ENCODE measurements at places on chromosomes 12 and 14.

DNA sequence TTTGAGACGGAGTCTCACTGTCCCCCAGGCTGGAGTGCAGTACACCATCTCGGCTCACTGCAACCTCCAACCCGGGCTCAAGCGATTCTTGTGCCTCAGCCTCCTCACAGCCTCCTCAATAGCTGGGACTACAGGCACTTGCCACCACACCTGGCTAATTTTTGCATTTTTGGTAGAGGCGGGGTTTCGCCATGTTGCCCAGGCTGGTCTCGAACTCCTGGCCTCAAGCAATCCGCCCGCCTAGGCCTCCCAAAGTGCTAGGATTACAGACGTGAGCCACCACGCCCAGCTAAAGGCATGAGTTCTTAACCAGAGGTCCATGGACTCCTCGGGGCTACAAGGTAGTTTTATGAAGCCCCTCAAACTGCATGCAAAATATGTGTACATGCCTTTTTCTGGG lies 2.1 kb downstream of the SARNP start:
- no peak for ATAC-seq

GRCh38 chr12:79747274-79747673 lies 56.5 kb upstream of the PAWR start:
- no peak for ATAC-seq

DNA sequence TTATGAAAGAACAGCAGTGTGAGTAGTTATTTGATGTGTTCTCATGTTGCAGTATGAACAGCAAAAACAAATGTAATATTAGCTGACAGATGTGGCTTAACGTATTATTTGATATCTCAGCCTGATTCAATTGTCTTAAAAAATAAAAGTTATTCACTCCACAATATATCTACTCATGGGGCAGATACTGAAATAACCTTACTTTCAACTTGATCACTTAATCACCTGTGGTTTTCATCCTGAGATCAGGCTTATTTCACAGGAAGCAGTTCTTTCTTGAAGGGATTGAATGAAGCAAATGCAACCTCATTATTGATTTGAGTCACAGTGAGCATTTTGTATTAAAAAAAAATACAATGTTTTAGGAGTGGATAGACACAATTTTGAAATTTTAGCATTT lies 90.3 kb downstream of the AKAP6 start:
- no peak for ATAC-seq

DNA sequence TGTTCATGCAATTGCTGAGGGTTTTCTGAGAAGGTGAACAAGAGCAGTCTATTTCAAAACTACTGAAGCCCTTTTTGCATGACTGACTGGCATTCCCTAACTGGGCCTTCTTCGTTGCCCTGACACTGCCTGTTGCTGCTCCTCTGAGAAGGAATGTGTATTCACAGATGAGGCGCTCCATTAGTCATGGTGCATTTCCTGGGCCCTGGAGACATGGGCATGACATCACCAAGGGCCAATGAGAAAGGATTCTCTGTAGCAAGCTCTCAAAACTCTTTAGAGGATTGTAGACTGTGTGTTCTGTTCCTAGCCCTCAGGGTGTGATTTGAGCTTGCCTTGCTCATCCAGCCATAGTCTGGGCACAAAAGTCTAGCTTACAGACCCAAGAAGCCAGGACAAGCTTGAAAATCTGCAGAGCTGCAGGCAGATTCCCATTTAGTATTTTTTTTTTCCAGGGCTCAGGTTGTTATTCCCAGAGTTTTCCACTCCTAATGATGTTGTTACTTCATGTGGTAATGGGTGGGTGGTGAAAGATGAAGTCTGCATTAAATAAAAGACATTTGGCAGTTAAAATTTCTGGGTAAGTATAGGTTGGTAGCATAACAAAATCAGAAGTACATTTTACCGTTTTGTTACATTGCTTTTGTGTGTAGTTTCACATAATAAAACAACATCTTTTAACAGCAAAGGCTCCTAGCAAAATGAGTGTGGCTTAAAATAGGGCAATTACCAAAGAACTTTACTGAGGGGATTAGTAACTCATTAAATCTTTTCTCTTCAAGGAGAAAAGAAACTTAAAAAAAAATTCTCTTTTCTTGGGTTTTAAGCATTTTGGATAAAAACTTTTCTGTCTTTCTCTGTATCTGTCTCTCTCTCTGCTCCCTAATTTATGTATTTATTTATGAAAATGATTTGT lies 318.4 kb downstream of the RAD51B start:
- peak; percentile 92 for ATAC-seq

DNA sequence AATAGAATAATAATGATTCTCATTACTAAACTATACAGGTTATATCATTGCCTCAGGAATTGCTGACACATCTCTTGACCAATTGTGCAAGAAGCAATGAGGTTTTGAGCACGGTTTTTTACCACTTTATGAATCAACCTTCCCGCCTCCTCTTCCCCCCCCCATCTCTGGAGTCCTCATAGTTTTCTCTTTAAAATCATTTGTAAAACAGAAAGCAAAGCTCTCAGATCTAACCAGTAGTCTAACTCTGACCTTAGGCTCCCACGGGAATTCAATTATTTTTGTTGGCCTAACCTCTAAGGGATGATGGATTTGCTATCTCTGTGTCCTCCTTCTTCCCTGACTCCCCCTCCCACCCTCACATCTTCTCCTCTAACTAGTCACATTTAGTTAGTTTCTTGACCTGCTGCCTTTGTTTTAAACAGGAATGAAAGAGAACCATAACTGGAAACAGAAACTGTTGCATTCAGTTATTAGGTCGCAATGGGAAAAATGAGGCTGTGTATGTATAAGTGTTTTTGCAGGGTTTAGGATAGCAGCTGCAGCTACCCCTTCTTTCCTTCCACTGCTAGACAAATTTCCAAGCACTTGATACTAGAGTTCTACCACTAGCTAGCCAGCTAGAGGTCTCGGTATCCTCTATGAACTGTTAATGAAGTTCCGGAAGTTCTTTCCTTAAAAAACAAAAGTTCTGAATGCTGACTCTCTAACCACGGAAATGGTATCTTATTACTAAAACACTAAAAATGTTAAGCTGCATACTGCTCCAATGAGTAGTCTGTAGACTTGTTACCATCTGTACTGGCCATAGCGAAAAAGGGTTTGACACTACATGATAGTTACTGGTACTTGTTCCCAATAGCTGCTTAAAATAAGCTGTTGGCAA lies 65.4 kb downstream of the TAOK3 start:
- ATAC-seq: peak; percentile 82

GRCh38 chr14:103530390-103530789 lies 1.4 kb downstream of the TRMT61A start:
- ATAC-seq: no peak

DNA sequence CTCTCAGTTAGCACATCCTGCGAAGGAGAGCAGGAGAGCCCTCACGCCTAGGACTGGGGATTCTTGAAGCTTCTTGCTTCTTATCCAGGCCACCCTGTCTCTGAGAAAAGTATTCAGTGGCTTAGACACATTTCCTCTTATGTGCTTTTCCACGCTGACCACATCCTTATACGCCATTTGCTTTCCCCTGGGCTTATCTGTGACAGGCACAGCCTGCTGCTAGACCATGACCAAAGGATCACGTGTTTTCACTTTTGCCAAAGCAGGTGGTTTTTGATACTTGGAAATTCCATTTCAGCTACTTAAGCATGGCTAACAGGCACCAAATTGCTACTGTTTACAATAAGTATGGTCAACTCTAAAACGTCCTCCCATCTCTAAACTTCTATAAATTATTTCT lies 587.4 kb downstream of the AACS start:
- no peak for ATAC-seq

DNA sequence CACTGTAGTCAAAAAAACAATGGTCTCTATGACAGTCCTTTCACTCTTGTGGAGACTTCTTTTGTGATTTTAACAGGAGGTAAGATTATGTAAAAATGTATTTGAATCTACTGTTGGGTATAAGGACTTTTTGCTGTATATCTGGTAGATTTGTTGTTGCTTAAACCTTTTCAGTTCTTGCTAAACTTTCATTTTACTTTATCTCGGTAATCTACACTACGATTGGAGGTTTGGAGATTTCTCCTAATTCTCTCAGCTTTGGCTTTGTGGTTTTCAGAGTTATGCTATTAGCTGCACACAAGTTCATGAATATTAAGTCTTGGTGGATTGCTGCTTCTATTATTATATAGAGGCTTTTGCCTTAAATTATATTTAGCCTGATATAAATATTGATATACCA lies 116.6 kb upstream of the HIF1A start:
- ATAC-seq: no peak

DNA sequence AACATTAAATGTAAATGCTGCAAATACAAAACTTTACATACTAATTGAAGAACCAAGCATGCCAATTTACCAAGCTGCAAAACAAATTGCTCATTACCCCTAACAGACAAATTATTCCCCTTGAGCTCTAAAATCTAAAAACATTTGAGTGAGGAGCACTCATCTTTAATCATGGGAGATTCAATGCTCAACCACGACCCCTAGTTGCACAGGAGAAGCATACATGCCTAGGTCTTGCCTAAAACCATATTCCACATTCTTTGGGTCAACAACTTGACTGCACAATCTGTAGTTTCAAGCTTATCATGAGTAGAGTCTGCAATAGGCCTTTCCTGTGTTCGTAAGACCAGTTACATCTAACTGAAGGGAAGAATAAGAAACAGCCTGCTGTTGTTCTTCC lies 69.7 kb downstream of the MGAT4C start:
- ATAC-seq: no peak

GRCh38 chr12:55049676-55050075 lies 29.9 kb downstream of the NEUROD4 start:
- ATAC-seq: no peak

DNA sequence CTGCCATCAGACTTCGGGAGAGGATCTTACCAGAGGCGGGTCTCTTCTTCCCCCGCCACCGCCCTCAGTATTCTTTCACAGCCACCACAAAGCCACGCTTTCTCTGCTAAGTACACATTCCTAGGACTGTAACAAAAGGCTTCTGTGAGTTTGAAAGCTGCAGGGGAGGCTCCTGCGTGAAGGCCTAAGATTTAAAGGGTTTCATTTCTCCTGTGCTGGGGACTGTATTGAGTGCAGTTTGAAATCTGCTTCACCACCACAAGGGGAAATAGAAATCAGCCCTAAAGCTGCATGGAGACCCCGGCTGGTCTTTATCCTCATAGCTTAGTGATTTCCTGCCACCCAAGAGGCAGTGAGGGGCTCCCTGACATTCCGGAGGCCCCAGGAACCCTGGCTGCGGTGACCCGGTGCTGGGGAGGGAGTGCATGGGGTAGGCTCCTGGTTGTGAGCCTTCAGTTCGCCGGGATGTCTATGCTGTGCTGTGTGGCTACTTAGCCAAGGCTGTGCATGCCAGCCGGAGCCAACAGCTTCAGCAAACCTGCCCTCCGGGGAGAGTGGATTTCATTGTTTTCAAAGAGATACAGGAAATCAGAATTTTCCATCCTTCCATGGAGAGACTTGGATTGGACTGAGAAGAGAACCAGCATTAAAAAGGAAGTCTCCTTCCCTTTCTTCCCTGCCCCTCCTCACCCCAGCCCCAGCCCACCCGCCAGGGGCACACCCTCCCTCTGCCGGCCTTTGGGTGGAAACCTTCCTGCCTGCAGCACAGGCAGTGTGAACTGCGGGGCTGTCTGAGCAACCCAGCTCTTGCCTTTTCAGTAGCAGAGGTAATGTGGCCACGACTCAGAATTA lies 163.3 kb downstream of the ETV6 start:
- ATAC-seq: peak; percentile 49

DNA sequence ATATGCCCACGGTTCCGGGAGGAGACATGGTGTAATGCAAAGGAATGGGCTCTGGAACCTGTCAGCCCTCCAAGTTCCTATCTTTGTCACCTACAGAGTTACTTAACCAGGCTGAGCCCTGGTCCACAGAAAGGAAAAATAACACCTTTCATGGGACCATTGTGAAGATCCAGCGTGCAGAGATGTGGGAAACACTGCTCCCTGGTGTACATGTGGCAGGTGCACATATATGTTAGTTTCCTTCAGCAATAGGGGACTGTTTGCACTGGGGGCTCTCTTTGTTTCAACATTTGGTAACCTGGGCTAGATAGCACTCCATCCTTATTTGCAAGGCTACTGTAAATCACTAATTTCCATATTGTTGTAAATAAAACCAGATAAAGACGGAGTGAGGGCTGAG lies 72.3 kb downstream of the ANO2 start:
- ATAC-seq: no peak

DNA sequence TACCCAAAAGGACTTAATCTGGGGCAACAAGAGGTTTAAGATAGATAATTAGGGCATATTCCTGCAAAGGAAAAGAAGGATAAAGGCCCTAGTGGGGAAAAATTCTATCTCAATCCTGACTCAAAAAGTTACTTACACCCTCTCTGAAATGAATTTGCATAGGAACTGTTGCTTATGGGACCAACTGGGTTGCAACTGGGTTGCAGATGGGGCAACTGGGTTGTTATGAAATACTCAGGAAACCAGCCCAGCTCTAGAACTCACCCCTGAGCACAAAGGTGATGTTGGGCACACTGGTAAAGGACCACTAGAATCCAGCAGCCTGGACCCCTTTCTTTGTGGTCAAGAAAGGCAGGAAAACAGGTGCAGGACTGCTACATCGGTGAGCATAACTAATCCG lies 17.2 kb upstream of the RILPL1 start:
- no peak for ATAC-seq

DNA sequence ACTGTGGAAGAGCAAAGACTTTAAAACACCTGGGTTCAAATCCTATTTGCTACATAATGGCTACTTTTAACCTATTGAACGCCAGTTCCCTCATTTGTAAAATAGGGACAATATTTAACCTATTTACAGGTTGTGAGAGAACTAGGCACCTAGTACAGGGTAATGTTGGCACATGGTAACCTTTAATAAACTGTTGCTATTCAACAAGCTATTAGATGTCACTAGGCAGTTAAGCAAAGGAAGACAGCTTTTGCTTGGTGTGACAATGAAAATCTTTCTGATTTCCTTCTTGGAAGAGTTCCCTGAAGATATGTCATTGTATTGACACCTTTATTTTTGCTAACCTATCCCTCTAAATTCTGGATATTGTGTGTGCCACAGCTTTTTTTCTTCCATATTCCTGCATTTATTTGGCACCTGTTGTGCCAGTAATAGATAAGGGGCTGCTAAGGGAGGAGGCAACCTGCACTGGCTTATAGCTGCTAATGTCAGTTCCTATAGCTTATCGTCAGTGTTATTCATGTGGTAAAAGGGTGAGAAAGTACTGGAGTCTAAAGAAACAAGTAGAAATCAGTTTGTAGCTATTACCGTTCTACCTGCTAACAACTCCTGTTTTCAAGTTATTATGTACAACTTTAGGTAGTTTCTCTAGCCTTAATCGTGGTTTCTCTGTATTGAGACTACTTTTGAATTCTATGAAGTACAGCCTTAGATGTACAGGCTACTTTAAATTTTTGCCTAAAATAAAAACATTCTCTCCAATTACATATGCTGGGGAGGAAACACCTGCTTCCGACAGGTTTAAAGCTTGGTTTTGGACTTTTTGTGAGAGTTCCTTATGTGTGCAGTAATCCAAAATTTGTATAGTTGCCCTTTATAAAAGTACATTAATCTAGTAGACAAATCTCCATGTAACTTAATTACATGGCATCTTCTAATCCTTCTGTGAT lies 24.3 kb downstream of the HIF1A start:
- peak; percentile 30 for ATAC-seq
